ENCODE measurements at places on chromosomes 4 and X.

- no peak overlapping the region for H3K4me3 ChIP-seq
- no peaks in the 10 kb centered on the region for H3K36me3 ChIP-seq
- H3K27ac ChIP-seq: no peak overlapping the region
- H3K27me3 ChIP-seq: no peaks in the 10 kb centered on the region
- DNase-seq: no peak
These were observed 111.1 kb upstream of the TLL1 start for GRCh38 chr4:165761963-165762362.

- no peak overlapping the region for H3K27ac ChIP-seq
- H3K36me3 ChIP-seq: no peaks in the 10 kb centered on the region
- DNase-seq: no peak
- no peaks in the 10 kb centered on the region for H3K4me1 ChIP-seq
These were observed 1639.3 kb downstream of the RPA4 start for GRCh38 chrX:98523026-98523425.

DNA sequence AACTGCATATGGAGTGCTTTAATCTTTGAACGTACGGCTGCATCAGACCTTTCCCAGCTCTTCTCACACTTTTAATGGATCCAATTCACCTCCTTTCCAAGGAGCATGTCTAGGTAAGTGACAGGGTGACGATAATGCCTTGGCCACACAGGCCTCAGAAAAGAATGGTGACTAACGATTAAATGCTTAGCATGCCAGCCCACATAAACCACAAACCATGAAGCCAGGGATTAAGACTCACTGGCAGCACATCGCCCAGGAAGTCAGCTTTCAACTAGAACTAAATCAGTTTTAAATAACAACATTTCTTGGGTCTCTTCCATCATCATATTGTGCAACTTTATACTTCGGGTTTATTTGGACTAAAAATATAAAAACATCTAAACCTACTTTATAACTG, 28.7 kb downstream of the INPP4B start:
- DNase-seq: no peak
- H3K36me3 ChIP-seq: no peaks in the 10 kb centered on the region
- peaks cover 2% of the 10 kb centered on the region for H3K4me1 ChIP-seq
- H3K27ac ChIP-seq: no peak overlapping the region
- no peaks in the 10 kb centered on the region for H3K27me3 ChIP-seq

- peaks cover 15% of the 10 kb centered on the region for H3K4me1 ChIP-seq
- H3K27me3 ChIP-seq: no peaks in the 10 kb centered on the region
- no peak for DNase-seq
- no peaks in the 10 kb centered on the region for H3K36me3 ChIP-seq
These were observed 11.3 kb downstream of the SLC2A9 start for GRCh38 chr4:10009861-10010500.

DNA sequence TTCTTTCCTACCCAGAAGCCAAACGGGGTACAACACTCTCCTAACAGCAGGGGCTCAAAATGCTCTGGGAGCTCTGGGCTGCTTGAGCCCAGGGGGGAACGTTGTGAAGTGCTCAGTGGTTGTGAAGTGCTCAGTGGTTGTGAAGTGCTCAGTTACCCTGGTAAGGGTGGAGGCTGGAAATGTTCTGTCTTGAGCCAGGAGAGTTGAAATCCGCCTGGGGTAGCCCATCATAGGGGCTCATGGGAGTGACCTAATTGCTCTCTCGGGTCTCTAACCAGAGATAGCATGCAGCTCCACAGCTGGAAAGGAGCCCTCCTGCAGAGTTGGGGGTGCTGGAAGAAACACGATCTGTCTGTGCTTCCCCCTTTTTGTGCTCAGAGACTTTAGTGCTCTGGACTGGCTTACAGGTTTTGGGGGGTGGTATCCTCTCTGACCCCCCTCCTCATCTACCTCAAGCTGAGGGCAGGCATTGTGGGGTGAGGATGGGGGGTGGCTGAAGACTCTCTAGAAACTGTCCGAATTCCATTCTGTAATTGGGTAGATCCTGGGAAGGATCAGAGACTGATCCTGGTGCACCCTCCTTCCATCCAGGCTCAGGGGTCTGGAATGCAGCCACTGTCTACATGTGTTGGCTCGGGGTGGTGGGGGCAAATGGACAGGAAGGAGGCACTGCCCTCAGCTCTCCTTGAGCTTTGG, 2.7 kb downstream of the EFNB1 start:
- no peak for DNase-seq
- H3K27me3 ChIP-seq: peaks cover 6% of the 10 kb centered on the region
- no peak overlapping the region for H3K27ac ChIP-seq
- peaks cover 20% of the 10 kb centered on the region for H3K4me1 ChIP-seq

GRCh38 chr4:69485130-69485529, 10.6 kb downstream of the UGT2B4 start:
- H3K27me3 ChIP-seq: no peaks in the 10 kb centered on the region
- no peak overlapping the region for H3K27ac ChIP-seq
- H3K4me1 ChIP-seq: no peaks in the 10 kb centered on the region
- no peak for DNase-seq
- no peak overlapping the region for H3K4me3 ChIP-seq
- no peaks in the 10 kb centered on the region for H3K36me3 ChIP-seq

Data from stimulated activated naive B cell treated with anti-CD40 and anti-IgM and Interleukin-4, amounts not matched to agents 10 μg/mL and 1 μg/mL and 100 μg/mL, for 72 hours (primary cell).